Activated naive CD8-positive, alpha-beta T cell treated with anti-CD3 and anti-CD28 coated beads for 36 hours (primary cell): ENCODE measurements at places on chromosomes 7 and 10.

- peak; percentile 2 for DNase-seq
Measured at GRCh38 chr7:50962962-50963374, 180.3 kb upstream of the GRB10 start.

GRCh38 chr7:2807845-2808772 lies 36.0 kb downstream of the GNA12 start:
- no peak for DNase-seq

GRCh38 chr7:51313738-51314425 lies 2.7 kb downstream of the COBL start:
- DNase-seq, result no peak

GRCh38 chr7:94400643-94401427 lies 6.1 kb downstream of the COL1A2 start:
- DNase-seq, result no peak

DNA sequence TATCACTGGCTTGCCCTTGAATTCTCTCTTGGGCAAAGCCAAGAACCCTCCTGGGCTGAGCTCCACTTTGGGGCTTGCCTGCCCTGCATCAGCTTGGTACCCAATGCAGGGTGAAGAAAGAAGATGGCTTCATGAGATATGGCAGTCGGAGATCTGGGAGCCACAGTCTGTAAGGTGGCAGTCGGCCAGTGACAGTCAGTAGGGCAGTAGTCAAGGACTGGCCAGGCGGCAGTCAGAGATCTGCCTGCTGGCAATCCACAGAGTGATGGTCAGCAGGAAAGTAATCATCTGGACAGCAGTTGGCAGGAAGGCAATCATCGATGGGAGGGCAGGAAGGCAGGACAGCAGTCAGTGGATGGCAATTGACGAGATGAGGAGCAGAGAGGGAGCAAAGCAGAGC lies 32.6 kb upstream of the CNNM1 start:
- DNase-seq, result no peak

GRCh38 chr7:95002775-95003174 lies 95.4 kb downstream of the PPP1R9A start:
- no peak for DNase-seq

DNA sequence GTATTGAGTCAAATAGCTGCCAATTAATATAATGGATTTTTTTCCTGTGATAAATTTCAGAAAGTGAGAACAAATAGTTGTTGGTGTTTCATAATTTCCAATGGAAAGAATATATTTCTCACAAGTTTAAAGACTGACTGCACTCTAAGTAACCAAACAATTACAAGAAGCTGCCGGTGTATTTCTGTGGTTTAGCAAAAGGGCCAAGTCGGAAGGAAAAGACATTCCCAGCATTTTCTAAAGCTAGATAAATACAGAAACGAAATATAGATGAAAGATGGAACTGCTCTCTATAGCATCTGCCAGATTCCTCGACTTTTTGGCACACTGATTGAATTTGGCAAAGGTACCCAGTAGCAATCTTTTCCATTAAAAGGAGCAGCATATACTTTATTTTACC lies 92.7 kb upstream of the MKX start:
- DNase-seq, result no peak

- DNase-seq, result no peak
Measured at GRCh38 chr7:117896339-117896738, 23.1 kb upstream of the CTTNBP2 start.

DNA sequence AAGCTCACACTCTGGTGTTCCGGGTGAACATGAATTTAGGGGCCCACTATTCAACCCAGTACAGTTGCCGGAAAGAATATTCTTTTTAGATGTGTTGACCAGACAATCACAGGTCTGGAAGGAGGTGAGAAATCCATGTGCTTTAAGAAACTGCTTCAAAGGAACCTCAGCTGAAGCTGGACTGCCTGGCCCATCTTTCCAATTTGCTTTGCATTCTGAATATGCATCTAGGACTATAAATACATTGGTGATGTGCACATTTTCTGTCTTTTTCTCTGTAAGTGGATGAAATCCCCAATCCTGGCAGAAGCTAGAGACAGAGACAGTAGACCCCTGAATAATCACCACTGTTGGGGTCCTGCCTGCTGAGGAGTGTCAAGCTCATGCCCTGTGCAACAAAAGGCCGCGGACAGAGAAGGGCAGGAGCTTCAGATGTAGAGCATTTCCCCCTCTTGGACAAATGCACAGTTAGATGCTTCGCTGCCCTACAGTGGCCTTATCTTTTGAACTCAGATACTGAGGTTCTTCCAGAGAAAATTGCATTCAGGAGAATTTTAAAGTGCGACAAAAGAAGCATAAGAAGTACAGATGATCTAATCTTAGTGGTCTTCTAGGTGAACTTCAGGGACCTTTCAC lies 368.3 kb downstream of the SFMBT2 start:
- DNase-seq, result no peak

- DNase-seq, result no peak
Measured at GRCh38 chr10:114393482-114393881, 10.8 kb downstream of the AFAP1L2 start.

GRCh38 chr10:17386616-17387075 lies 67.7 kb downstream of the ST8SIA6 start:
- no peak for DNase-seq

DNA sequence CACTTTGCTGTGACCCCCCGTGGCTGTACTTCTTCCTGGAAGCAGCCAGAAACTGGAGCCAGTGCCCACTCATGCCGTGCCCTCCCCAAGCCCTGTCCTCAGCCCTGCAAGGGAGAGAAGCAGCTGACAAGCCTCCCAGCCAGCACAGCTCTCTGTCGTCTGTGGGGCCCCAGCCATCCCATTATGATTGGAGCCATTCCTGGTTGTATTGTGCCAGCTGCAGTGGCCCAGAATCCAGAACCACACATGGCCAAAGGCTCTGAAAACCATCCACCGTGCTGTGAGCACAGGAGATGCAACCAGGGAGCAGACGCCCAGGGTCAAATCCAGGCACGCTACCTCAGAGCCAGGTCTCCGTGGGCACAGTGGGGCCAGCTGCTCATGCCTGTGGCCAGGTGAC lies 18.7 kb downstream of the GRID2IP start:
- no peak for DNase-seq

- DNase-seq, result no peak
Measured at GRCh38 chr10:83678850-83679249, 460.5 kb upstream of the GHITM start.

DNA sequence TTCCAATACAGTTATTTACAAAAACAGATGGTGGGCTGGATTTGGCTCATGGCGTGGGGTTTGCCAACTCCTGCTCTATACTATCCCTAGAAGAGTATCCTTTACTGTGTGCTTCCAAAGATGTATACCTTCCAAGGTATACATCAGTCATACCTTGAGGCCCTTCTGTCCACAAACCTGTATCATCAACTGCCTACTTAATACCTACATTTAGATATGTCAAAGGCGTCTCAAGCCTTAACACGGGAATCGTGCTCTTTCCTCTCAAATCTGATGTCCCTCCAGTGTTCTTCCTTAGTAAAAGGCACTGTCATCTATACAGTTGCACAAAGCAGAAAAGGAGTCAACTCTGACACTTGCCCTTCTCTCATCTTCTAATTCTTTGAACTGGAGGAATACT lies 36.9 kb downstream of the NAMPT start:
- DNase-seq, result no peak

GRCh38 chr10:121919666-121920065 lies 8.2 kb downstream of the ATE1 start:
- no peak for DNase-seq

DNA sequence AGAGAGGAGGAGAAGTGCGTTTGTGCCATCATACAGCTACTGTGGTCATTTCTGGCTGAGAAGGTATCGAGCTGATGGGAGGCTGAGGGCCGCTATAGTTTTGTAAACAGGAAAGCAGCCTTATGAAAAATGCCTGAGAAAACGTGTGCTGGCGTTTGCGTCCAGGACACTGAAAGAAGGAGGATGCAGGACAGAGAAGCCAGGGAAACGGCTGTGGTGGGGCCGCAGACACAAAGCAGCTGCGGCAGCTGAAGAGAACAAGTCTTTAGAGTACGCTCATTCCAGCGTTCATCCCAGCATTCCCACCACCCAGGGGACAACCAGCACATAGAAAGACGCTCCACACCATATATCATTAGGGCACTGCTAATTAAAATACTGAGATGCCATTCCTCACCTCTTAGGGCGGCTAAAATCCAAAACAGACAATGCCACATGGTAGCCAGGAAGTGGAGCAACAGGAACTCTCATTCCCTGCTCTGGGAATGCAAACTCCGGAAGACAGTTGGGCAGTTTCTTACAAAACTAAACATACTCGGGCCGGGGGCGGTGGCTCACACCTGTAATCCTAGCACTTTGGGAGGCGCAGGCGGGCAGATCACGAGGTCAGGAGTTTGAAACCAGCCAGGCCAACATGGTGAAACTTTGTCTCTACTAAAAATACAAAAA lies 18.4 kb downstream of the GNA12 start:
- no peak for DNase-seq

DNA sequence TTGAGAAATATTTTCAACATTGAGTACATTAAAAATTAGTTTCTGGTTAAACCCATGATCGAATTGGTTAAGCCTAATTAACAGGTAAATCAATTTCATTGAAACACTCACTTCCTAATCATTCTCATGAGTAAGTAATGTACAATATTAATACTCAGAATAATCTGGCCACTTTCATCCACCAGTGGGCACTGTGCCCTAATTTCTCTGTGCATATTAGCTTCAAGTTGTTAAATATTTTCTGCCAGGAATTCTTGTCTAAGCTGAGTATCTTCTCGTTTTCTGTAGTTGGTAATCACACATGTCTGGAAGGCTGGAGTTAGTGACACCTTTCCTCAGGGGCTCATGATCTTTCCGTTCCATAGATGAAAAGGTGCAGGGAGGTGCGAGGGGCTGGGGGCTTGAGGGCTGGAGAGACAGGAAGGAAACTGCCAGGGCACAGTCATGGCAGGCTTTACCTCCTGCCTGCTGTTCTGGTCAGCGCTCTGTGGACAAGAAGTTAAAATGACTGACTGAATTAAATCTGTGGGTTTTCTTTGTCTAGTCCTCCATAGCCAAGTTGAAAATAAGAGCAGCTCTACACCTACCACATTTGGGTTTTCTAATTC lies 71.9 kb downstream of the WIPF3 start:
- DNase-seq, result no peak

GRCh38 chr10:53843736-53844362 lies 957.2 kb downstream of the PCDH15 start:
- DNase-seq, result no peak

DNA sequence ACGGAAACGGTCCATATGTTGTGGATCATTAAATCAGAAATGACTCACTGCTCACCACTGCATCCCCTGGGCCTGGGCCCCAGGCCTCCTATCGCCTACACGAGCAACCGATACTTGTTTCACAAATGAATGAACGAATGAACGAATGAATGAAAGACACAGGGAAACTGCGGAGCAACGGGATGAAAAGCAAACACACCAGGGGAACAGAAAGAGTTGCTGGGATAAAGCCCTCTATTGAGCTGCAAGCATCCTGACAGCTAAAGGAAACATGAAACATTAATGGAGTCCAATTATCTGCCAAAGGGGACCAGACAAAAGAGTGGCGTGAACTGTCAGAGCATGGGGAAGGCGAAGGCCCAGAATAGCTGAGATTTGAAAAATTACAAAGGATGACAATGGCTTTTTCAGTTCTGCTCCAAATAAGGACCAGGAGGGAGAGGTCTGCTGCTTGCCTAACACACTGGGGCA lies 92.1 kb downstream of the GRB10 start:
- DNase-seq, result no peak

GRCh38 chr7:102125127-102125596 lies 161.5 kb upstream of the SH2B2 start:
- DNase-seq, result peak; percentile 6

GRCh38 chr7:134561-135256 lies 57.7 kb upstream of the FAM20C start:
- no peak for DNase-seq

GRCh38 chr10:31687663-31688482 lies 240.8 kb downstream of the ARHGAP12 start:
- DNase-seq, result no peak

DNA sequence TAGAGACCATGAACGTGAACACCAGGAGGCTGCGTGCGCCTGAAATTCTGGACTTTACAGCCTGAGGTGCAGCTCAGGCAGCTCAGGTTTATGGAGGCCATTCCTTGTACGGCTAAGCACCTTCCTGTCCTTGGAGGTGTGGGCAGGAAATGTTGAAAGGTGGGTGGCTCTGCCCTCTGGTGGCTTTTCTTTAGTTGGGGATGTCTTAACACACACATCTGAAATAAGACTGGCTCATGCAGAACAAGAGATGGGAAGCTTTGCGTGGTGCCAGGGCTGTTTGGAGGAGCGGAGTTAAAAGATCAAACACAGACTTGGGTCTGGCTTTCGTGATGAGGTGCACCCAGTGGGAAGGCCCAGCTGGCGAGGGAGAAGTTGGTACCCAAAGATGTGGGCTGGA lies 64.1 kb downstream of the DOCK1 start:
- no peak for DNase-seq

DNA sequence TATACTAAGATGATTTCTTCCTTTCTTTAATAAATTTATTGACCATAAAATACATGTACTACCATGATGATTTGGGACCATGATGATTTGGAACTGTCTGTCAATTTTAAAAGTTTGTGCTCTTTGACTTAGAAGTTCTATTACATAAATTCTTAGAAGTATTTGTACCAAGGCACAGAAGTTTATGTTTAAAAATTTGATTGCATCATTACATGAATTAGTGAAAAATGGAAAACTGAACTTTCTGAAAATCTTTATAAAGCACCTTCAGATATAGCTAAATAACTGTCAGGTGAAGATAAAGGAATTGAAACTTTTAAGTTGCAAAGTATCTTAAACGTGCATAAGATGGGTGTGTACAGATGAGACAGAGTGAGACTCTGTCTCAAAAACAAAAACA lies 32.0 kb downstream of the MALSU1 start:
- DNase-seq, result no peak

DNA sequence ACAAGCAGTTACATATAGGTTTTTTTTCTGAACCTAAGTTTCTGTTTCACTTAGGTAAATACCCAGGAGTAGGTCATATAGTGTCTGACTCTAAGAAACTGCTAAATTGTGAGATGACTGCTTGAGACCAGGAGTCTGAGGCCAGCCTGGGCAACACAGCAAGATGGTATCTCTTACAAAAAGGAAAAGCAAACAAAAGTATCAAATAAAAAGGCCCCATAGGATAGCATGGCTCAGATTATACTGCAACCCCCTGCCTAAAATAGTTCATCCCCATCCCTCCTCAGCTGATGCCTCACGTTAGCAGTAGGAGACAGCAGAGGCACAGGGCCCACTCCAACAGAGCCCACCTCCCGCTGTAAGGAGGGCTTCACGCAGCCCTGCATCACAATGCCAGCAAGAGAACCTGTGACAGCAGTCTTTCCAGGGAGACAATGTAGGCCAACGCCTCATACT lies 90.3 kb downstream of the SRPK2 start:
- no peak for DNase-seq
